HCT116 (cell line): ENCODE measurements at places on chromosomes 4 and X. TPM values are rescaled to one million over a fixed set of nuclear protein-coding genes. Genes with fewer than 3 reads are reported as not detected.
A peak's percentile ranks its signal among the peaks of the same experiment; 100 is the strongest.

GRCh38 chrX:123504047-123504446, 228.8 kb downstream of the THOC2 start:
- H3K4me1 ChIP-seq: no peaks in the 10 kb centered on the region
- DNase-seq: no peak
- H3K4me3 ChIP-seq: no peak overlapping the region

The FGF16 gene
- not detected for total RNA-seq

- no peak overlapping the region for H3K27ac ChIP-seq
- H3K4me3 ChIP-seq: no peak overlapping the region
- no peaks in the 10 kb centered on the region for H3K36me3 ChIP-seq
- DNase-seq: peak; percentile 48
- H3K27me3 ChIP-seq: no peaks in the 10 kb centered on the region
Measured at GRCh38 chr4:131091896-131092295, 1995.9 kb downstream of the C4orf33 start.

The PLXNB3 gene
- 4.8 TPM for total RNA-seq

DNA sequence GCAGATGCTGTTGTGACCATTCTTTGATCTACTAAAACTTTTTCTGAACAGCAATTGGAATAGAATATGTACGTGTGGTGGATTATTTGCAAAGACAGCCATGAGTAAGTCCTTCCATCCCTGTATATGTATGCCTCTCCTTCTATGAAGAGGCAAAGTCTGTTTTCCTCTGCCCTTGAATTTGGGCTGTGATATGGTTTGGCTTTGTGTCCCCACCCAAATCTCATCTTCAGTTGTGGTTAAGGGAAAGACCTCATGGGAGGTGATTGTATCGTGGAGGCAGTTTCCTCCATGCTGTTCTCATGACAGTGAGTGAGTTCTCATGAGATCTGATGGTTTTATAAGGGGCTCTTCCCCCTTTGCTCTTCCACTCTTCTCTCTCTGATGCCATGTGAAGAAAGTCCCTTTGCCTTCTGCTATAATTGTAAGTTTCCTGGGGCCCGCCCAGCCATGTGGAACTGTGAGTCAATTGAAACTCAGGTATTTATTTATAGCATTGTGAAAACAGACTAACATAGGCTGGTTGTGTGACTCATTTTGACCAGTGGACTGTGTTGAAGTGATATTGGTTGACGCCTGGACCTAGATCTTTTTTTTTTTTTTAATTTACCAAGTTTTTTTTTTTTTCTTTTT, 108.3 kb upstream of the CAMK2D start:
- peak; percentile 1 for DNase-seq
- H3K36me3 ChIP-seq: no peaks in the 10 kb centered on the region
- H3K27ac ChIP-seq: no peak overlapping the region
- H3K27me3 ChIP-seq: no peaks in the 10 kb centered on the region
- no peak overlapping the region for H3K4me3 ChIP-seq
- peaks cover 5% of the 10 kb centered on the region for H3K4me1 ChIP-seq

DNA sequence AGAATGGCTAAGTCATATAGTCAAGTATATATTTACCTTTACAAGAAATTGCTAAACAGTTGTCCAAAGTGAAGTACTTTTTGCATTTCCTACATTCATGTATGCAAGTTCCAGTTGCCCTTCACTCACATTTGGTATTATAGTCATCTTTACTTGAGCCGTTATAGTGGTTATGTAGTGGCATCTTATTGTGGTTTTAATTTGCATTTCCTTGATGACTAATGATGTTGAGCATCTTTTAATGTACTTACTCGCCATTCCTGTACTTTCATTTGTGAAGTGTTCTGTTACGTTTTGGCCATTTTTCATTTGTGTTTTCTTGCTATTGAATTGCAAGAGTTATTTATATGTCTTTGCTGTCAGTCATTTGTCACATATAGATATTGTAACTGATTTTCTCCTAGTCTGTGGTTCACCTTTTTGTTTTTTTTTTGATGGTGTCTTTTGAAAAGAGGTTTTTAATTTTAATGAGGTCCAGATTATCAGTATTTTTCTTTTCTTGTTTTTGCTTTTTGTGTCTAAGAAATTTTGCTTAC, 27.6 kb downstream of the ARFIP1 start:
- H3K4me1 ChIP-seq: no peaks in the 10 kb centered on the region; the same call in 1 of the 2 replicates
- no peaks in the 10 kb centered on the region for H3K36me3 ChIP-seq
- no peak overlapping the region for H3K27ac ChIP-seq
- DNase-seq: no peak
- no peaks in the 10 kb centered on the region for H3K27me3 ChIP-seq
- H3K4me3 ChIP-seq: no peak overlapping the region

The SLC34A2 gene
- total RNA-seq: 2.2 TPM

GRCh38 chr4:3611778-3612177, 79.6 kb upstream of the LRPAP1 start:
- no peaks in the 10 kb centered on the region for H3K36me3 ChIP-seq
- H3K27ac ChIP-seq: no peak overlapping the region
- H3K27me3 ChIP-seq: no peaks in the 10 kb centered on the region
- H3K4me1 ChIP-seq: peaks cover 14% of the 10 kb centered on the region
- no peak overlapping the region for H3K4me3 ChIP-seq

The TMSB15C gene
- not detected for total RNA-seq

GRCh38 chr4:4693258-4693657, 151.4 kb upstream of the STX18 start:
- no peaks in the 10 kb centered on the region for H3K36me3 ChIP-seq
- H3K4me3 ChIP-seq: no peak overlapping the region
- no peak for DNase-seq
- no peaks in the 10 kb centered on the region for H3K27me3 ChIP-seq
- H3K4me1 ChIP-seq: peaks cover 33% of the 10 kb centered on the region

The INPP4B gene
- total RNA-seq: 14.3 TPM

DNA sequence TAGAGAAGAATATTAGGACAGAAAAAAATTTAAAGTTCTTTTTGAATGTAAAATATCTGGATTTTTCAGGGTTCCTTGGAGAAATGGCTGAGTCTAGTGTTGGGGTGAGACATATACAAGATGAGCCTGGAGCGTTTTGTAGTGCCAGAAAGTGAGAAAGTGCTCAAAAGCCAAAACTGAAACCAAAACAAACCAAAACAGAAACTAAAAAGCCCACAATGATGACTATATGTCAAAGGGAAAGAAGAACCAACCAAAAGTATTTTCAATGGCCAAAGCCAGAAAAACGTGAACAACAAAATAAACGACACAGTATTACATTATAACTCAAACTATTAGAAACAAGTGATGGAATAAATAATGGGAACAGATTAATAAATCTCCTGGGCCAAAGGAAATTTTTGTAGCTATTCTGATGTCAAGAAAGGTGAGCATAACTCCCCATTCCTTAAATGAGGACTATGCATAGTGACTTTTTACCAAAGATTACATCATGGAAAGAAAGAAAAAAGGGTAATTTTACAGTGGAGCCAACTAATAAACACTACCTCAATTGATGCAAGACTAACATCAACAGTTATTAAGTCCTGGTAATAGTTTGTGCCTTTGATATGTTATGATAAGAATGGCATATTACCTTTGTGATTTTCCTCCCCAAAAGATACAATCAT, 1137.6 kb downstream of the C4orf33 start:
- H3K27ac ChIP-seq: no peak overlapping the region
- no peak overlapping the region for H3K4me3 ChIP-seq
- H3K27me3 ChIP-seq: no peaks in the 10 kb centered on the region
- no peak for DNase-seq

DNA sequence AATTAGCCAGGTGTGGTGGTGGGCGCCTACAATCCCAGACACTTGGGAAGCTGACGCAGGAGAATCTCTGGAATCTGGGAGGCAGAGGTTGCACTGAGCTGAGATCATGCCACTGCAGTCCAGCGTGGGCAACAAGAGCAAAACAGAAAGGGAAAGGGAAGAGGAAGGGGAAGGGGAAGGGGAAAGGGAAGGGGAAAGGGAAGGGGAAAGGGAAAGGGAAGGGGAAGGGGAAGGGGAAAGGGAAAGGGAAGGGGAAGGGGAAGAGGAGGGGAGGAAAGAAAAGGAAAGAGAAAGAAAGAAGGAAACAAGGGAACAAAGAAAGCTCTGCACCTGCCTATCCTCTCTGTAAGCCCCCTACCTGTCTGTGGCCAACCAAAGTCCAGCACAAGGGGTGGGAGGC, 35.2 kb downstream of the FAM53A start:
- H3K4me1 ChIP-seq: no peaks in the 10 kb centered on the region
- no peak overlapping the region for H3K27ac ChIP-seq
- no peak for DNase-seq
- no peaks in the 10 kb centered on the region for H3K36me3 ChIP-seq
- H3K4me3 ChIP-seq: no peak overlapping the region

DNA sequence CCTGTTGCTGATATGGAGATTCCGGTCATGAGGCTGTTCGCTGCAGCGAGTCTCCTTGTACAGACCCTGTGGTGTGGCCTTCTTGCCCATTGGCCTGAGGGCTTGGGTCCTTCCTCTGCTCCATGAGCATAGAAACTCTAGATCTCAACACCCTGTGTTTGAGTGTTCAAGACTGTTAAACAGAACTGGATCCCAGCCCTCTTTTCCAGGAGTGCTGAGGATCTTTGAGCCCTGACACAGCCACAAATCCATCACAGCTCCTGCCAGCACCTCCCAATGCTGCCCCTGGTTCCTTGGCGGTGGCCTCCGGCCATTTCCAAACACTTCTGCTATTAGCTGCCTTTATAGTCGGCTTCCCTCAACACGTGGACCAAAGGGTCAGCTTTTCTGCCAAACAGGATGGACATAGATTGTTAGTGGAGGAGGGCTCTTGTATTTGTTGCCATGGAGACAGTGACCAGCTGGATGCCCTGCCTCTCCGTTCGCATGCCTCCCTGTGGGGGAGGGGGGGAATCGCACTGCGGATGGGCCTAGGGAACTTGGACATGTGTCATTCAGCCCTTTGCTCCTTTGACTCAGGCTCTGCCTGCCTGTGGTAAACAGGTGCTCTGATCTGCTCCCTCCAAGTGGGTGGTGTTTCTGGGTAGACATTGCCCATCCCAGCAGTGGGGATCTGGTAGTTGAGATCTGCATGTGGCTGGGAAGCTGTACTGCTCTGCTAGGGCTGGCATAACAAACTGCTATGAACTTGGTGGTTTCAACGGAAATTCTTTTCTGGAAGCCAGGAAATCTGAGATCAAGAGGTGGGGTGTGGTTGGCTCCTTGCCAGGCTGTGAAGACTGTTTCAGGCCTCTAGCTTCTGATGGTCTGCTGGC, 6.9 kb upstream of the WDR1 start:
- H3K4me1 ChIP-seq: peaks cover 3% of the 10 kb centered on the region; the same call in 1 of the 2 replicates
- no peaks in the 10 kb centered on the region for H3K27me3 ChIP-seq
- DNase-seq: no peak
- H3K27ac ChIP-seq: no peak overlapping the region
- H3K4me3 ChIP-seq: no peak overlapping the region

DNA sequence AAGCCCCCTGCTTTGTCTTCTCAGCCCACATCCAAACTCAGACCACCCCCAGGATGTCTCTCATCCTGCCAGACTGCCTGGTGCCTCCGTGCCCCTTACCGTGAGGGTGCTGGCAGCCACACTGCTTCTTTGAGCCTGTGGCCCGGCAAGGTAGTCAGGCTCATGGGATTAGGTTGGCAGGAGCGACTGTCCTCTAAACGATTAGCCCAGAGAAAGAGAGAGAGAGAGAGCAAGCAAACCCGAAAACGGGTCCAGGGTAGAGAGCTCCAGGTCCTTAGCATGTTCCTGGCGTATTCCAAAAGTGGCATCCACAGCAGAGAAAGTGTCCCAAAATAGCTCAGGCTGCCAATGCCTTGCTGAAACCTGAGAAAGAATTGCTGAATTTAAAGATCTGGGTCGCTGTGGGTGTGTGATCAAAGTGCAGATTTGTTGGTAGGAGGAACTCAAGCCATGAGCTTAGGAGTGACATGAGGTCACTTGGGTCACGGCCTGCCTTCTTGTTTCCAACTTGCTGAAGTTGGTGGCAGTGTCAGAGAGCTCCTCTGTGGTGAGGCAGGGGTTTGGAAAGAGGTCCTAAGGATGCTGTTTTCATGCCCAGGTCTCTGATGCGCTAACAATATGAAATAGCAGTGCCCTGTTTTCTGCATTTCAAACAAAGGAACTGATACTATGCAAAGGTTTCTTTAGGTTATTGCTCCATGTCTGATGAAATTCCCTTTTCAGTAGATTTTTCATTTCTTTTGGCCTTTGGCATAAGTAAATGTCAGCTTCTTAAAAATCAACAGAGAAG, 81.6 kb downstream of the RTL9 start:
- no peak overlapping the region for H3K27ac ChIP-seq
- H3K36me3 ChIP-seq: no peaks in the 10 kb centered on the region
- DNase-seq: no peak
- H3K4me3 ChIP-seq: no peak overlapping the region
- no peaks in the 10 kb centered on the region for H3K4me1 ChIP-seq

The CD38 gene
- not detected for total RNA-seq

The STARD8 gene
- 5.4 TPM for total RNA-seq

GRCh38 chrX:44020693-44021092, 47.5 kb upstream of the NDP start:
- H3K36me3 ChIP-seq: no peaks in the 10 kb centered on the region
- no peaks in the 10 kb centered on the region for H3K27me3 ChIP-seq
- no peak for DNase-seq
- no peak overlapping the region for H3K27ac ChIP-seq
- peaks cover 3% of the 10 kb centered on the region; the same call in 1 of the 2 replicates for H3K4me1 ChIP-seq

The NUP62CL gene
- 21.1 TPM for total RNA-seq

The SATL1 gene
- not detected for total RNA-seq

- H3K36me3 ChIP-seq: no peaks in the 10 kb centered on the region
- H3K4me1 ChIP-seq: no peaks in the 10 kb centered on the region
Measured at GRCh38 chr4:102174719-102175189, 170.5 kb downstream of the SLC39A8 start.

DNA sequence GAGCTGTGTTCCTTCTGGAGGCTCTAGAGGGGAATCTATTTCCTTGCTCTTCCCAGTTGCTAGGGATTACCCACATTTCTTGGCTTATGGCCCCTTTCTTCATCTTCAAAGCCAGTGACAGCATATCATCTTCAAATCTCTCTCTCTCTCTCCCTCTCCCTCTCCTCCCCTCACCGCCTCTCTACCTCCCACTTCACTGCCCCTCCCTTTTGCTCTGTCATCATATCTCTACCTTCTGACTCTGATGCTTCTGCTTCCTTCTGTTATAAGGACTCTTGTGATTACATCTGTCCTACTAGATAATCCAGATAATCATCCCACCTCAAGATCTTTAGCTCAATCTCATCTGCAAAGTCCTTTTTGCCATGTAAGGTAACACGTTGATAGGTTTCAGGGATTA, 93.1 kb upstream of the TEX13D start:
- no peak overlapping the region for H3K27ac ChIP-seq
- H3K36me3 ChIP-seq: no peaks in the 10 kb centered on the region
- no peaks in the 10 kb centered on the region for H3K4me1 ChIP-seq
- DNase-seq: no peak

DNA sequence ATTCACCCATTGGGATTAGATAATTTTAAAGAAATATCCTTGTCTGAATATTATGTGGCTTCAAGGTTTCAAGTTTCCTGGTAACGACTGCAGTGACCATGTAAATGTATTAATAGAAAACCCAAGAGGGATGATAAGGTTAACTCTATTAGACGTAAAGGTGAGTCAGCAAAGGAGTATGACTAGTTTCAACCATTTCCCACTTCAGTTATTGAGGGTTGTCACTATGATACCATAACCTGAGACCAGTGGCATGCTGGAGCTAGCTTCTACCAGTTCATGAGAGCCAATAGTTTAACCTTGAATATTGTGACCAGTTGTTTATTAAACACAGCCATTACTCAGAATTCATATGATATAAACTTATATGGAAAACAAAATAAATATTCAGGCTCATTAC, 270.1 kb downstream of the TMA16 start:
- H3K36me3 ChIP-seq: no peaks in the 10 kb centered on the region
- no peaks in the 10 kb centered on the region for H3K4me1 ChIP-seq
- H3K4me3 ChIP-seq: no peak overlapping the region

The NWD2 gene
- not detected for total RNA-seq
